Stimulated activated CD8-positive, alpha-beta memory T cell treated with anti-CD3 and anti-CD28 coated beads, Interleukin-4, amount 100 ng/mL, for 4 hours (primary cell): ENCODE measurements at places on chromosomes 2 and 18.

DNA sequence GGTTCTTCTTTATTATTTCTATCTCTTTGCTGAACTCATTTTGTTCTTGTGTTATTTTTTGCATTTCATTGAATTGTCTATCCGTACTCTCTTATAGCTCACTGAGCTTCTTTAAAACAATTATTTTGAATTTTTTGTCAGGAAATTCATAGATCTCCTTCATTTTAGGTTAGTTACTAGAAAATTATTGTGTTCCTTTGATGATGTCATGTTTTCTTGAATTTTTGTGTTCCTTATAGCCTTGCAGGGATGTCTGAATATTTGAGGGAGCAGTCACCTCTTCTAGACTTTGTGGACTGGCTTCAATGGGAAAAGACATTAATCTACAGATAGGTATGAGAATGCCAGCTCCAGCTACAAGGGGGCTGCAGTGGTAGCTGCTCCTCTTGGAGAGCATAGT, 20.7 kb upstream of the OSBPL6 start:
- DNase-seq, result no peak

GRCh38 chr2:234392041-234392615, 104.8 kb downstream of the ARL4C start:
- DNase-seq, result no peak

- no peak for DNase-seq
These were observed 1167.9 kb downstream of the DSC3 start for GRCh38 chr18:29874519-29875098.

GRCh38 chr2:120878970-120879369, 143.3 kb downstream of the GLI2 start:
- no peak for DNase-seq

DNA sequence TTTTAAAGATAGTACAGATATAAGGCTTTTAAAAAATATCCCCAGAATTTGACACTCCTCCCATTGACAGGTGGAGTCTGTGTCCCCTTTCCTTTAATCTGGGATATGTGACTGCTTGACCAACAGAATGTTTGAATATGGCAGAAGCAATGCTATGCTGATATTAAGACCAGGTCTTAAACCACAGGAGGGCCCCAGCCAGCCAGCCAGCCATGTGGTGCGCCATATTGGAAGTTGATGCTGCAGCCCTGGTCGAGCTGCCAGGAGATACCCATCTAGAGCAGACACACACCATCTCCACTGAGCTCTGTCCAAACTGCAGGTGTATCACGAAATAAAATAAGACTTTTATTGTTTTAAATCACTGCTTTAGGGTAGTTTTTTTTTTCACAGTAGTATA, 122.3 kb upstream of the CAB39 start:
- DNase-seq, result no peak

- no peak for DNase-seq
These were observed 74.9 kb downstream of the ORC4 start for GRCh38 chr2:147945660-147946059.

- no peak for DNase-seq
These were observed 95.9 kb downstream of the LPIN1 start for GRCh38 chr2:11842336-11842735.

DNA sequence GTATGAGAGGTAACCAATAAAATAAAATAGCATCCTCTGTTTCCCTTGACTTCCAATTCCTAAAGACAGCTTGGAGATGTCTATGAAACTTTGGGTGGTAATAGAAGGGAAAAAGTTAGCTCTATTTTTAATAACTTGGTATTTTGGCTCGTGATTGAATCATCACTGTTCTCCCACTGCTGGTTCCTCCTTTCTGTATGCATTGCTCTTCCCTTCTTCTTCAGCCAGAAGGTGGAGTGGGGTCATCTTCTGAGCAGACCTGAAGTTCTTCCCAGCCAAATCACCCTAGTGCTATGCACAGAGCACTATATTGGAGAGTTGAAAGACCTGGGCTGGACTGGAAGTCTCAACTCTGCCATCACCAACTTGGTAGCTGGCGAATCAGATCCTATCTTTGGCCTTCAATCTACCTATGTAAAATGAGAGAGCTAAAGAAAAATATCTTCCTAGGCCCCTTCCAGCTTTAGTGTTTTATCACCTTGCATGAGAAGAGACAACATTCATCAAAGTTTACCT, 54.1 kb downstream of the CPO start:
- no peak for DNase-seq

GRCh38 chr2:46010925-46011490, 286.2 kb upstream of the EPAS1 start:
- no peak for DNase-seq

GRCh38 chr2:113060396-113060795, 1.4 kb downstream of the IL36RN start:
- DNase-seq, result no peak

DNA sequence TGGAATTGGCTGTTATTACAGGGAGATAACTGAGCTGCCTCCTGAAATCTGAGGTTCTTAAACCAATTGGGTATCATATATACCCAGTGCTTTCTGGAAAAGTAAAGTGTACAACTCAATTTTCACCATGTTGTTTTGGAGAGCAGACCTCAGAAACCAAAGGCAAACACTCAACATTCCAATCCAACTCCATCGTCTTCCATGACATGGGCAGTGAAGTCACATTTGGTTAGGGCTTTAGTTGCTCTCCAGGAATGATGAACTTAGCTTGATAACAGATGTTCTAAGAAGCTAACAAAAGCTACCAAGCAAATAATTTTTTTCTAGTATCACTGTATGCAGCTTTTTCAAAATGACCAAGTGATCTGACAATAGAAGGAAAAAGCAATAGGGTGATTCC, 107.0 kb upstream of the SLC35G4 start:
- DNase-seq, result no peak

DNA sequence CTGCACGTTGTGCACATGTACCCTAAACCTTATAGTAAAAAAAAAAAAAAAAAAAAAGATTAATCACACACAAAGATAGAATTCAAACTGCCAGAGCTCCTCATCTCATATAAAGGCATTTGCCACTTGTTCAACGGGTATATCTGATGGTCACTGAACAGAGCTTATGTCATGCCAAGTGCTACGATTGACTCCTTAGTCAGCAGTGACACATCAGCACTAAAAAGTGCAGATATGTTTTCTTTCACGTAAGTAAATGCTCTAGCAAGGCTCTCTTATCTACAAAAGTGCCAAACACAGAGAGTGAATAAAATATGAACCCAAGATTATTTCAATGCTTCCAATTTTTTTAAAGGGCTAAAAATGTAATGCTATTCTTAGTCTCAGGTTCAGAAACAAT, 1.1 kb downstream of the LMAN1 start:
- no peak for DNase-seq

GRCh38 chr2:135914485-135914884, 38.2 kb upstream of the MCM6 start:
- no peak for DNase-seq

DNA sequence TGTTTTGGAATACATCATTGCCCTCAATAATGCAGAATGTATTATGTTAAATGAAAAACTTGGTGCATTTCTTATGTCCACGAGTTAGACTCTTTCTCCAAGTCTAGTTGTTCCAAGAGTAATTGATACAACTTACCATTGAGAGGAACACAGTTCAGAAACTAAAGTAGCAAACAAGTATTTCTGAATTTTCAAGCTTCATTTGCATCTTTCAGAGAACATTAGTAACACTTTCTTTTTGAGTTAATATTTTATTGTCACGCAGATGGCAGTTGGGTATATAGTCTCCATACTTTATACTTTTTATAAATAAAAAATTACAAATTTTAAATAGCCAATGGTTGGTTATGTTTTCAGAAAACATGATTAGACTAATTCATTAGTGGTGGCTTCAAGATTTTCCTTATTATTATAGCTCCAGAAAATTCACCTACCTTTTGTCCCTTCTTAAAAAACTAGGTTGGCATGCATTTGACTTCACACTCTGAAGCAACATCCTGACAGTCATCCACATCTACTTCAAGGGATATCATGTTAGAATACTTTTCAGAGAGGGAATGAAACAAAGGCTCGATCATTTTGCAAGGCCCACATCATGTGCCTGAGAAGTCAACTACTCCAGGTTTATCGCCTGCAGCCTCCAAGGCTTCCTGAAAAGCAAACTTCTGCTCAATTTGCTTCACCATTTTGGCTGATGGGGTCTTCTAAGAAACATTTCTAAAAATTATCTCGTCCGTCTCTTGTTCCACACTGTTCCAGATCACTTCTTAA, 29.9 kb downstream of the LYPD6B start:
- no peak for DNase-seq

DNA sequence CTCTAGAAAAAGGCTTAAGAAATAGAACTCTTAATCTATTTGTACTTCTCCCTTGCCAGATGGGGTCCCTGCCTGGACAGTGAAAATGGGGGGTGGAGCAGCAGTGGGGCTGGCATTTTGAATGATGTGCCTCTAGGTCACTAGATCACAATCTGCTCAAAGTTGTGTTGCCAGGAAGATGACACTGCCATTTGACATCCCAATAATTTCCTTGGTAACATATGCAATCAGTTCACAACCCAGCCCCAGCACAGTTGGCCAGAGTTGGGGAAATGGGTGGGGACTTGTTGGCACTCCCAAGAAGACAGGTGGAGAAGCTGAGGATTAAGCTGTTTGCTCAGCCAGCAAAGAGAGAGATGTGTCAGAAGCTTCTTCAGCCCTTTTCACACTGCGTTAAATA, 558.3 kb upstream of the KLHL29 start:
- no peak for DNase-seq
